ENCODE measurements at places on chromosomes 7 and 10. TPM values are rescaled to one million over a fixed set of nuclear protein-coding genes. Genes with fewer than 3 reads are reported as not detected.

DNA sequence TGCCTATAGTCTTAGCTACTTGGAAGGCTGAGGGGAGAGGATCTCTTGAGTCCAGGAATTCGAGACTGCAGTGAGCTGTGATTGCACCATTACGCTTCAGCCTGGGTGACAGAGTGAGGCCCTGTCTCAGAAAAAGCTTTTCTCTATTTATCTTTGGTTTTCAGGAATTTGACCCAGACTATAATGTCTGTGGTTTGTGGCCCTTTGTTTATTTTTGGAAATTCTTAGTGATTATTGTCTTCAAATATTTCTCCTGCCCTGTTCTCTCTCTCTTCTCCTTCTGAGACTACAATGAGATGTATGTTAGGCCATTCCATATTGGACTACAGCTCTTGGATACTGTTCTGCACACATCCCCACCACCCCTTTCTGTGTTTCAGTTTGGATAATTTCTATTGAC, 4.7 kb downstream of the MUC12 start:
- no peak for DNase-seq

DNA sequence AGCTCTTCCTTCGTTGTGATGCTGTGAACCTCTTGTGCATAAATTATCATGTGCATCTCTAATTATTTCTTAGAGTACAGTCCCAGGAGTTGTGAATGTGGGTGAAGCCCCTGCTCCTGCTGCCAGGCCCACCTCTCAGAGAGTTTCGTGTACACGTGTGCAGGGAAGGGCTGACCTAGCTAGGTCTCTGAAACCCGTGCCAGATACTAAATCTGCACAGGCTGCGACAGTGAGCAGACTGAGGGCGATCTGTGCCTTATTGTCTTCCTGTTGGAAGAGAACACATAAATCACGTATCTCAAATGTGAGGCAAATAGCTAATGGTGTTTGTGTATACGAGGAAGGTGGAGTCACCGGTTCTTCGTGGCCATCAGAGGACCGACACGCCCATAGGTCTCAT, 71.8 kb upstream of the DNAJB6 start:
- no peak for DNase-seq

DNA sequence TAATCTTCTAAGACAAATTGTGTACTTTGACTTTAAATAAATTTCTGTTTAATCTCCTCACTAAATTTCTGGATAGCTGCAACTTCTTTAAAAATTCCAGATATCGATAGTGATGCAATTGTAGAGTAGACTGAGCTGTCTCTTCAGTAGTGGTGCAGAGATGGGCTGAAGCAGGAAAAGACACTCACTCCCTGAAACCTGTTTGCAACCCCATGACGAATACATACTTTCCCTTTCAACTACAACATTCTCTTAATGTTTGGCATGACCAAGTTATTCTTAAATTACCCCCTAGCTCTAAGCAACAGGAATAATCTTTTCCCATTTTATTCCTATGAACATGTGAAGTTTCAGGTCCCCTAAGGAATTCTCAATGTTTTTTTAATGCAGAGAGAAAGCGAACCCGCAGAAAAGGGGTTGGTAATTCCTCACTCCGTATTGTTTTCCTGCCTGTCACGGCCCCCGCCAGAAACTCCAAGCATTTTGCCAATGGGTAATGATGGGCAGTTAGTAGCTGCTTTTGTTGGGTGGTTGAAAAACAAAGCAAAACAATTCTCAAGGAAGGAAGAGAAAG, 1.3 kb downstream of the THSD7A start:
- DNase-seq, result no peak

GRCh38 chr10:55280696-55281095, 479.7 kb upstream of the PCDH15 start:
- no peak for DNase-seq

DNA sequence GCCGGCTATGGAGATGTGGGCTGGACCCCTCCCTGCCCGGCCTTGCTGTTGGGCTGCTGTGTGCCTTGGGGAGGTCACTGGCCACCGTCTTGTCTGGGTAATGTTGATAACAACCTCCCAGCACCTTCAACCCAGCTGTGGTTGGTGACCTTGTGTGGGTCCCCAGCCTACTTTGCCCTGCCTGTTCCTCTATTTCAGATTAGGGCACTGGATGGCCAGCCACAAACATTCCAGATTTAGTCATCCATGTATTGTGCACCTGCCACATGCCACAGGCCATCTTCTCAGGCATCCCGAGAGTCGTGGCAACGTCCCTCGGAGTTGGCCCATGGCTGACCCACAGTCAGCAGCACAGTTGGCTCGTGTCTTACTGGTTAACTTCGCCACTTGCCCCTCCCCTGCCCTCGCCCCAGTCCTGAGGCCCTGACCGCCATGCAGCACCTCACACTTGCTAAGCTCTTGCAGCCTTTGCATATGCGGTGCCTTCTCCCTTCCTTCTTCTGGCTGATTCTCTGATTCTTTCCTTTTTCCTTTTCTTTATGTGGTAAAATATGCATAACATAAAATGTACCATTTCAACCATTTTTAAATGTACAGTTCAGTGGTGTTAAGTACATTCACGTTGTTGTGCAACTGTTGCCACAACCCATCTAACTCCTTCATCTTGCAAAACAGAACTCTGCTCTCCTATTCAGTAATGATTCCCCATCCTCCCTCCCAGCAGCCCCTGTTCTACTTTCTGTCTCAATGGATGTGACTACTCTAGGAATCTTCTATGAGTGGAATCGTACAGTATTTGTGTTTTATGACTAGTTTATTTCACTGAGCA, 60.6 kb downstream of the PRF1 start:
- no peak for DNase-seq

The NOM1 gene
- 19.1 TPM for total RNA-seq

The ZNF365 gene
- 0.58 TPM for total RNA-seq

The SPDYE3 gene
- not detected for total RNA-seq

The LRRC27 gene
- total RNA-seq, result 18.4 TPM
